Hindlimb muscle (tissue), 1 donor: ENCODE measurements at places on chromosomes 11 and 22.

DNA sequence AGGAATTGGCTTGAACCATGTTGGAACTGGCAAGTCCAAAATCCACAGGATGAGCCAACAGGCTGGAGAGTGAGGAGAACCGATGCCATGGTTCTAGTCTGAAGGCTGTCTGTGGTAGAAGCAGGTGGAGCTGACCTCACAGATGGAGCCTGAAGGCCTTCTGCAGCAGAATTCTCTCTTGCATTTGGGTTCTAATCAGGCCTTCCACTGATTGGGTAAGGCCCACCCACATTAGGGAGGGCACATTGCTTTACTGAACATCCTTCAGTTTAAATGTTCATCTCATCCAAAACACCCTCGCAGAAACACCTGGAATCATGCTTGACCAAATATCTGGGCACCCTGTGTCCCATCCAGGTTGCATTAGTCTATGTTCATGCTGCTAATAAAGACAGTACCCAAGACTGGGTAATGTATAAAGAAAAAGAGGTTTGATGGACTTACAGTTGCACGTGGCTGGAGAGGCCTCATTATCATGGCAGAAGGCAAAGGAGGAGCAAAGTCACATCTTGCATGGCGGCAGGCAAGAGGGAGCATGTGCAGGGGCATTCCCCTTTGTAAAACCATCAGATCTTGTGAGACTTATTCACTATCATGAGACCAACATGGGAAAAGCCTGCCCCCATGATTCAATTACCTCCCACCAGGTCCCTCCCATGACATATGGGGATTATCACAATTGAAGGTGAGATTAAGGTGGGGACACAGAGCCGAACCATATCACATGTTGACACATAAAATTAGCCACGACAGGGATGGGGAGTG lies 15.9 kb downstream of the SMIM38 start:
- no peak for DNase-seq

DNA sequence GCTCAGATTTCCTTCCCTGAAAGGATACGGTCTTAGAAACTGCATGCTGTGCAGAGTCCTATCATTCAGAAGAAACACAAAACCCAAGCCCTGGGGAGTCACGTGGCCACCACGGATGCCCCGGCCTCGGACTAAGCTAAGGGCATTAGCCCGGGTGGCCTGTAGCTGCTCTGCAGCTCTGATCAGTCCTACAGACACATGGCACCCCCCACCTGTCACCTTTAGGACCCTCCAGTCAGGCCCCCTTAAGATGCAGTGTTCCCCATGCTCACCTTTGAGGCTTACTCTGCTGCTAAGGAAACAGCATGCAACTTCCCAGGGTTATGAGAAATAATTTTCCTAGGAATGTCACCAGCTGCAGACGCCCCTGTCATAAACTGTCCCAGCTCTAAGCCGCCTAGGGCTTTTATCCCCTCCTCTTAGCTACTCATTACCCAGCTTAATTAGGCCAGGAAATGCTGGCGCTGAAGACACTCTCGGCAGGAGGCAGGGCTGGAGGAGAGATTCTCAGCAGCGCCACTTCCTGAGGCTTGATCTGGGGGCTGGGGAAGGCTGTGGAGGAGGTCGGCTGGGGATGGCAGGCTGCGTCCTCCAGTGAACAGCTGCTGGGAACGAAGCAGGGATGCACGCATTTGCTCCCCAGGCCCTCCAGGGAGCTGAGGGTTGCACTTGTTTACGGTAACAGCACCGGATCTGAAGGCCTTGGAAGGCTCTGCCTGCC lies 47.2 kb upstream of the ADA2 start:
- peak; percentile 47 for DNase-seq

DNA sequence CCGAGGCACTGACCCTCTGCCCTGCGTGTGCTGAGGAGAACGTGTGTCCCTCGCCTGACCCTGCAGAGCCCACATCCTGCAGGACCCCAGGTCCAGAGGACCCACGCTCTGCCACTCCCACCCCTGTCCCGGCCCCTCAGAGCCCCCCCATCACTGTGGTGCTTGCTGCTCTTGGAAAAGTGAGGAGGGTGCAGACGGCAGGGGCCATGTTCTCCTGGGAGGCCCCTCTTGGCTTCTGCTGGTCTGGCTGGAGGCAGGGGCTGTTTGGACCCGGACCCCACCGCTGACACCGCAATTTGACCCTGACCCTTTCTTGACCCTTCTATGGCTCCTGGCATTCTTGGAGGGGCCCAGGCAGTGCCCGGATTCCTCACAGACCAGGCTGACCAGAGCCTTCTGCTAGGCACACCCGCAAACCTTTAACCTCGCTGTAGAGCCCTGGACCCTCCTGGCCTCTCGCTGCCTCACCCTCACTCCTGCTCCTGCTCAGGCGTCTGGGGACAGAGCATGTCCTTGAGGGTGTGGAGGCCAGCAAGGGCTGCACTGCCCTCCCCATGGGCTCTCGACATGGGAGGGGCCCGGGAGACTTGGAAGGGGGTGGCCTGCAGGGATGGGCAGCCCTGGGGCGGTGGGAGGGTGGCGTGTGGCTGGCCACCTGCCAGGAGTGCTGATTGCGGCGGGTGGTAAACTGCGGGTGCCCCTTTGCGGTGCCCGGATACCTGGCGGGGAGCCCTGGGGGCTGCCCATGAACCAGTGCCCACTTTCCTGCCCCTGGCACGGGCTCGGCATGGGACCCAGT lies 37.0 kb upstream of the MUC5AC start:
- no peak for DNase-seq

- no peak for DNase-seq
Measured at GRCh38 chr11:27443746-27444507, 28.7 kb downstream of the LGR4 start.

DNA sequence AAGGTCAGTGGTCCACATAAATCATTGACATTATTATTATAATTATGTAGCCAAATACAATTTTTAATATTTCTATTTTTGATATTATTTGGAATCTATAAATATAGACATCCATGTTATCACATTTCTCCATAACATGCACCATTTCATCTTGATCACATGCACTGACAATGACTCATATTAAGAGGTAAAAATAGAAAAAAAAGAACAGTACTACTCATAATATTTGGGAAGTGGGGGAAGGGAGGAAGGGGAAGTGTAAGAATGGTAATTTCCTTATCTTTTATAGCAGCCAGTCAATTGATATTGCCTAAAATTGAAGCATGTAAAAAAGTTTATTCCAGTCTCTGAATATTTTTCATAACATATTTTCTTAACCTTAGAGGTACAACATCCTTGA lies 72.3 kb downstream of the ADM start:
- no peak for DNase-seq

DNA sequence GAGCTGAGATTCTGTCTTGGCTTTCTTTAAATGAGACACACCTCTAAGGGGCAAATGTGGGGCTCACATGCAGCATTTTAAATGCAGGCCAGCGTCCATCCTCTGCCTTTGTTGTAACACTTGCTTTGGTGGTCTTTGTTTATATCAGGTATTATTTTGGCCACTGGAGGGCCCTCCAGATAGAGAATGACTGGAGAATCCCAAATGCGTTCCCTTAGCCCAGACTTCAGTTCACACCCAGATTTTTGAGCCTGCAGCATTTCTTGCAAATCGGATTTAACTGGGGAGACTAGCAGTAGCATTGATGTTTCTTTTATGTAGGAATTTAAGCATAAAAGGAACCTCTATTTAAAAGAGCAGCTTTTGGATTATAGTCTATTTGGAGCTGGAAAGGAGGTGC lies 200.2 kb upstream of the SORL1-AS1 start:
- peak; percentile 48 for DNase-seq

DNA sequence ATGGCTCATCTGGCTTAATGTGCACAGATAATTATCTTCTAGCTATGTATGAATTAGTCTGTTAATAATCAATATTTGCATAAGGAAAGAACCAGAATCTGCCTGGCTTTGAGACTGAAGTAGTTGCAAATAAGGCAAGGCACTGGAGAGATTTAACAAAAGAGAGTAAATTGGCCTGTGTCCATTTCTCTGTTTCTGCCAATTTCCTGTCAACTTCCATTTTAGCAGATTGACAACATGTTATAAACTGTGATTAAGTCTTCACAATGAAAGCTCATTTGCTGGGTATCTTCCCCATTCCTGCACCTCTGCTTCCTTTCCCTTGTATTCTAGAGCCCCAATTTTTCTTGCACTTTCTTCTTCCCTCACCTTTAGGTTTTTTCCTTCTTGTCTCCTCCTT lies 5.3 kb upstream of the TMEM123 start:
- no peak for DNase-seq

DNA sequence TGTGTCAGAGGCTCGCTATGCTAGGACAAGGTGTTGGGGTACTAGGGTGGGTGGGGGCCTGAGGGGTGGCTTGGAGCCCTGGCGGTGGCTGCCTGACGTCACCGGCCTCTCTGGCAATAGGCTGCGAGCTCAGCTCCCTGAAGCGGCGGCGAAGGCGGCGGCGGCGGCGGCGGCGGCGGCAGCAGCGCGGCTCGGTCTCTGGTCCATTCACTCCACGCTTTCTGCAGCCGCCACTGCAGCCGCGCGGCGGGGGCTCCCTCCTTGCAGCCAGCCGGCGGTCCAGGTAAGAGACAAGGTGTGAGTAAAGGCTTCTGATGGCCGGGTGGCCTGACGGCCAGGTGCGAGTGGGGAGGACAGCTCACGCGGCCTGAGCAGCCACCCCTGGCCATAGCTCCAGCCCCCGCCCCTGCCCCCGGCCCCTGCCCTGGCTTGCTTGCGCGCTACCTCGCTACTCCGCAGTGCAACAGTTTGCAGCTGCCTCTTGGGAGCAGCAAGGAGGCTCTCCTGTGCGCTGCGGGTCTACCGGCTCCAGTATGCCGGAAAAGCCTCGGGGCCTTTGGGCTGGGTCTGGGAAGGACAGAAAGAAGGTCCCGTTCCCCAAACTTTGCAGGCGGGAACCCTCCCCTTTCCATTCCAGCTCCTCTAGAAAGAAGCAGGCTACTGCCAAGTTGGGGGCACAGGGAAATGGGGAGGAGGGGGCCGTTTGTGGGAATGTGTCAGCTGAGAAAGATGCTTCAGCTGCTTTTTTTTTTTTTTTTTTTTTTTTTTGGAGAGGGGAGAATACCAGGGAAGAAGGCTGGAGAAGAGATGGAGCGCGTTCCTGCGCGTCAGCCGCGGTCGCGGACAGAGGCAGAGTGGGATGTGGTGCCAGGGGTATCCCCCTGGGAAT lies at the start of gene C11orf87:
C11orf87 (plus strand) TSS at position 210 of the 889 bp plus-strand sequence. CDS start 1,444 bp downstream, outside the sequence.
- no peak for DNase-seq

GRCh38 chr11:77075425-77075905 lies 8.7 kb downstream of the CAPN5 start:
- DNase-seq, result no peak

DNA sequence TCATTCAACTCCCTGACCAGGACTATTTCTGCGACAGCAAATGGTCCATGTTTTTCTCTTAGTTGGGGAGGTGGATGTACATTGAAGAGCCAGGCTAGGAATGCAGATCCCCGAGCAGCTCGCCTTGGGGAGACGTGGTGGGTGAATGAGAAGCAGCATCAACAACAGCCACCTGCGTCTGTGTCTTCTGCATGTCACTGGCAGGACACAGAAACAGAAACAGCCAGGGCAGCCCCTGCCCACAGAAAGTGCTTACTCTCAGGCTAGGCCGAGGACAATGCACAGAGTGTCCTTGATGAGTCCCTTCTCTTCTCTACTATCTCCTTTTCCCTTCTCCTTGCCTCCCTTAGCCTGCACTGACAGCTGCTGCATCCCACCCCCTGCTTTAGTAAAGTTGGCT lies 541.9 kb upstream of the CADM1 start:
- no peak for DNase-seq

GRCh38 chr11:134610116-134610910 lies 198.3 kb upstream of the B3GAT1 start:
- DNase-seq, result no peak

DNA sequence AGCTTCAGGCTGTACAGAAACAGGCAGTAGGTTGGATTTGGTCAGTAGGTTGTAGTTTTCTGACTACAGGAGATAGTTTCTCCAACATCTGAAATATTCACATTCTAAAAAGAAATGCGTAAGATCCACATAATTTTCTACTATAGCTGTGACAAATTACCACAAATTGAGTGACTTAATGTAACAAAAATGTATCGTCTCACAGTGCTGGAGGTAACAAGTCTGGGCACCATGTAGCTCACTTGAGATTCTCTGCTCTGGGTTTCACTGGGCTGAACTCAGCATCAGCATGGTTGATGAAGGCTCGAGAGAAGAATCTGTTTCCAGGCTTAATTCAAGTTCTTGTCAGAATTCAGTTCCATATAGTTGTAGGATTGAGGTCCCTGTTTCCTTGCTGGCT lies 350.9 kb upstream of the CCDC179 start:
- DNase-seq, result no peak

DNA sequence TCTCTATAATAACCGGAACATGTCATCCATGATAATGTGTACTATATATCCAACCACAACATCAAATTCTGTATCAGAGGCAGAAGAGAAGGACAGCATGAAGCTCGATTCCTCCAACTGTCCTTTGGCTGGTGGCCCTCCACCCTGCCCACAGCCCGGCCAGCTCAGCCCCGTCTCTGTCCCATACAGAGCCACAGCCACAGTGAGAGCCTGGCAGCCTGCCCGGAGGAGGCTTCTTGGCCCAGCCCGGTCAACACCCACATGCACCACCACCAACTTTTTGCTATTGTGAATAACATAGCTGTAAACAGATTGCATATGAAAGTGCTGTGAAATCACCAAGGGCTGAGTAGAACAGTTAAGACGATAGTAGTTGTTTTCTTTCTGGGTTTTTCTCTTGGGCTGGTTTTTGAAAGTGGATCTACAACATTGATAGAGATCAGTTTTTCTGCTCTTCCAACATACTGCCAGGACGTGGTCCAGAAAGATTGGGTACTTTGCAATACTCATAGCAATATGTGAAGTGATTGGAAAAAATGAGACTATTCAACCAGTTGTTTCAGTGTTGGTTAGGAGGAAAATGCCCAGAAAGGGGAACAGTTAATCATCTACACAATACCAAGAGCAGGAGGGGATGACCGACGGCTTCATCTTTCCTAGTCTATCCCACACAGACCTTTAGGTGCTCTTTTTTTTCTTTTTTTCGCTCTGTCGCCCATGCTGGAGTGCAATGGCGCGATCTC lies 6.9 kb upstream of the TUBA8 start:
- DNase-seq, result no peak

- DNase-seq, result no peak
Measured at GRCh38 chr22:36756746-36757655, 18.9 kb downstream of the IFT27 start.

GRCh38 chr11:48063424-48063978 lies 83.1 kb downstream of the PTPRJ start:
- peak; percentile 68 for DNase-seq

- DNase-seq, result no peak
Measured at GRCh38 chr22:31695423-31695822, 33.4 kb upstream of the PISD start.

DNA sequence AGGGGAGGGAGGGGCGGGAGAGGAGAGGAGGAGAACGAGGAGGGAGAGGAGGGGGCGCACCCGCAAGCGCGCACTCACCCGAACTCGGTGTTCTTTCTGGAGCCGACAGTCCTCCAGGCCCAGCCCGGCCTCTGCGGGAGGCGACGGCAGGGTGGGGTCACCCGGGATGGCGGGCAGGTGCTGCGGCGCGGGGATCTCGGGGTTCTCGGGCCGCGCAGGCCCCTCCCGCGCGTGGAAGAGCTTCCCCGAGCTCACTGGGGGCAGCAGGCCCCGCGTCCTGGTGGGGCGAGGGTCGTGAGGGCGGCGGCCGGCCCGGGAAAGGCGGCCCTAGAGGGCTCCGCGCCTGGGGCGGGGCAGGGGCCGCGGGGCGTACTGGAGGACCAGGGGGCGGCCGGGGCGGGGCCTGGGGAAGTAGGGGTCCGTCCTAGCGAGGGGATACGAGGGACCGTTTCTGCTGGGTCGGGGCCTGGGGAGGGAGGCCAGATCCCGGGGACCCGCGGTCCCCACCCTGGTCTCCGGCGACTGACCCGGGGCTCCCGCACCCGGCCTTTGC lies 5.2 kb downstream of the LMNTD2 start:
- no peak for DNase-seq

GRCh38 chr11:130523609-130524008 lies 75.2 kb downstream of the ADAMTS15 start:
- DNase-seq, result no peak
